Activated CD4-positive, alpha-beta T cell treated with anti-CD3 and anti-CD28 coated beads, Interleukin-2, amount 50 U/mL, for 16 hours (primary cell): ENCODE measurements at places on chromosomes 16 and 17.

- no peak for DNase-seq
These were observed 50.6 kb downstream of the MARF1 start for GRCh38 chr16:15592324-15592723.

- peak; percentile 88 for DNase-seq
These were observed 1.5 kb upstream of the FBXL19 start for GRCh38 chr16:30921748-30922419.

DNA sequence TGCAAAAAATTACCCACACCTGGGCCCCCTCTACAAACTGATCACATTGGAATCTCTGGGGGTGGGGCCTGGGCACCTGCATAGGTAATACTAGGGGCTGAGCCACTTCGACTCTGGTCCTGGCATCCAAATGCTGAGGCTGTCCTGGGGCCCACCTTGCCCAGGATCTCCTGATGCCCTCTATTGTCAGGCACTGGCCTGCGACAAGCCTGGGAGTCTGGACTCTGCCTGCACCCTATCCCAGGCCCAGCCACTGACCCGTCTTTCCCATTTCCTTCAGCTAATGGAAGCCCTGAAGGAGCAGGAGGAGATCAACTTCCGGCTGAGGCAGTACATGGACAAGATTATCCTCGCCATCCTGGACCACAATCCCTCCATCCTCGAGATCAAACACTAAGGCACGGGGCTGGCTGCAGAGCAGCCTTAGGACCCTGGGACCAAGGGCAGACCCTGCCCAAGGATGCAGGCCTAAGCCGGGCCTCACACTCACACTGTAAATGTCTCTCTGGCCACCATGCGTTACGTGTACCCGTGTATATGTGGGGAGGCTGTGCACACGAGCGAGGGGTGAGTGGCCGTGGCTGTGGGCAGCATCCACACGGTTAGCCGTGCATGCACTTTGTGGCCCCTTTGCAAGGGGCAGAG lies 140.0 kb downstream of the RAB11FIP4 start:
- no peak for DNase-seq

- DNase-seq, result no peak
These were observed 64.4 kb upstream of the TBX2 start for GRCh38 chr17:61335105-61335844.

- DNase-seq, result no peak
These were observed 36.4 kb downstream of the HSD17B2 start for GRCh38 chr16:82071421-82071820.

- DNase-seq, result peak; percentile 53
These were observed 25.0 kb downstream of the MRC2 start for GRCh38 chr17:62652251-62653001.

GRCh38 chr17:68710976-68711375 lies 109.8 kb upstream of the FAM20A start:
- no peak for DNase-seq

DNA sequence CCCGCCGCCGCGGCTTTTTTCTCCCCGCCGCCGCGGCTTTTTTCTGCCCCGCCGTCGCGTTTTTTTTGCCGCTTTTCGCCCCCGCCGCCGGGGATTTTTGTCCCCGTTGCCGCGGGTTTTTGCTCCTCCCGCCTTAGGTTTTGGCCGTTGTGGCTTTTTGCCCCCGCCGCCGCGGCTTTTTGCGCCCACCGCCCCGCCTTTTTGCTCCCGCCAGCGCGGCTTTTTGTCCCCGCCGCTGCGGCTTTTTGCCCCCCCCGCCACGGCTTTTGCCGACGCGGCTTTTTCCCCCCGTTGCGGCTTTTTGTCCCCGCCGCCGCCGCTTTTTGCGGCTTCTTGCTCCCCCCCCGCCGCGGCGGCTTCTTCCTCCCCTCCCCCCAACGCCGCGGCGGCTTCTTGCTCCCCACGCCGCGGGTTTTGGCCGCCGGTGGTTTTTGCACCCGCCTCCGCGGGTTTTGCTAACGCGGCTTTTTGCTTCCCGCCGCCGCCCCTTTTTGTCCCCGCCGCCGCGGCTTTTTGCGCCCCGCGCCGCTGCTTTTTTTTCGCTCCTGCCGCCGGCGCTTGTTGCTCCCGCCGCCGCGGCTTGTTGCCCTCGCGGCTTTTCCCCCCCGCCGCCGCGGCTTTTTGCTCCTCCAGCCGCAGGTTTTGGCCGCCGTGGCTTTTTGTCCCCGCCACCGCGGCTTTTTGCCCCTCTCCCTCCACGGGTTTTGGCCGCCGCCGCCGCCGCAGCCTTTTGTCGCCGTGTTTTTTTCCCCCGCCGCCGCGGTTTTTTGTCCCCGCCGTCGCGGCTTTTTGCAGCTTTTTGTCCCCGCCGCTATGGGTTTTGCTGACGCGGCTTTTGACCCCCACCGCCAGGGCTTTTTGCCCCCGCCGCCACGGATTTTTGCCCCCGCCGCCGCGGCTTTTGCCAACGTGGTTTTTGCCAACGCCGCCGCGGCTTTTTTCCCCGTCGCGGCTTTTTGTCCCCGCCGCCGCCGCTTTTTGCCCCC lies 150.3 kb downstream of the KCNJ18 start:
- DNase-seq, result no peak

DNA sequence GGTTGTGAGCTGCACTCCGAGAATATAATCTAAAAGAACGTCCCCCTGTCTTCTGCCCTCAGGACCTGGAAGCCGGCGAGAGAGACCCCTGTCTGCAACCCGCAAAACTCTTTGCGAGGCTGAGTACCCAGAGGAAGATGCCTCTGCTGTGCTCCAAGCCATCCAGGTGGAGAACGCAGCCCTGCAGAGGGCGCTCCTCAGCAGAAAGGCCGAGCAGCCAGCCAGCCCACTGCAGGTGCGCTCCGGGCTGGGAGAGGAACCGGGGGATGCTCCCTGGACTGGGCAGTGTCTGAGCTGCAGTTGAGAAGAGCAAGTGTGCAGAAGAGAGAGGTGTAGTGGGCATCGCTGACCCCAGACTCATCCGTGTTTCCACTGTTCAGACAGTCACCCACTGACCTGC lies 148.3 kb downstream of the KATNIP start:
- DNase-seq, result no peak
